Stimulated activated CD4-positive, alpha-beta T cell treated with anti-CD3 and anti-CD28 coated beads, TNF-alpha, amount 100 ng/mL, for 4 hours (primary cell): ENCODE measurements at places on chromosomes 6 and 20.

DNA sequence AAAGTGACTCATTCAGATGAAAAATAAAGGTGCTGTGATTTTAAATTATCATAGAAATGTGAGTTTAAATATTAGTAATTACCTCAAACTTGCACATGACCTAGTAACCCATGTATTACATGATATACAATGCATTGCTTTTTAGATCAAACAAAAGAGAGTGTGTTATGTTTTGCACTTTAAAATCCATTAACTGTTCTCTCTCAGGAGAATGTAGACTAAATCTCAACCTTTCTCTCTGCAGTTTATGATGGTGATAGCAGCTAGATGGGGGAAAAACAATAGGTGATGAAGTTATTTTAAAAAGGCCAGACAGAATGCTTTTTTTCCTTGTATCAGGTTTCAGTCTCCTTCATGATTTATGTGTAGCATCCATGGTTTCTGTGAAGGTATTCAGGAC, 404.4 kb upstream of the RNF217 start:
- DNase-seq, result no peak

DNA sequence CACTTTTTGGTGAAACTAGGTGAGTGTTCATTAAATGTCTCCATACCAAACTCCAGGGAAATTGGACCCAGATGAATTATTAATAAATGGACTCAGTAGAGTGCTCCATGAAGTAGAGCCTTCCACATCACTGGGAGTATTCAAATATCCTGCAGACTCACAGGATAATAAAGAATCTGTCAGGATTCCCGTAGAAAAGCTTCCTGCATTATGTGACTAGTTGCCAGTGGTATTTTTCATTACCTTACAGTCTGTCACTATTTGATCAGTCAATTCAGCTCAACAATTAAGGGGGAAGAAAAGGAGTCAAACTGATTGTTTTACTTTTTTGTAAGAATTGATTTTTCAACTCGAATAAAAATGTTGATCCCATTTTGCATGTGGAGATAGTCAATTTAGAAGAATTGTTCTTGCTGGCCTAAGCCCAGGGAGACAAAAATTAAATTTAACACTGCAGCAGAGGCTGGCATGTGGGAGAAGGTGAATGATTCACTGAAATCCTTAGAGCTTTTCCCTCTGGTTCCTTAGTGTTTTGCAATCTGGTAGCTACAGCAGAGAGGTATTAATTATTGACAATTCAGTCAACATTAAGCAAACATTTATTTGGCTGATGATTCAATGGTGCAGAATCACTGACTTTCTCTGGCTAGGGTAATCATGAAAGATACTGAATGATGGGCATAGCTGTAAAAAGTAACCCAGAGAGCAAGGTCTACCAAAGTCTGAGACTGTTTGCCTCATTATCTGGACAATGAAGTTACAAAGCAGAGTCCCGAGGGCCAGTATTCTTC, 442.4 kb downstream of the CD83 start:
- DNase-seq, result no peak

- no peak for DNase-seq
These were observed 10.5 kb downstream of the BCL2L1 start for GRCh38 chr20:31712112-31712553.

DNA sequence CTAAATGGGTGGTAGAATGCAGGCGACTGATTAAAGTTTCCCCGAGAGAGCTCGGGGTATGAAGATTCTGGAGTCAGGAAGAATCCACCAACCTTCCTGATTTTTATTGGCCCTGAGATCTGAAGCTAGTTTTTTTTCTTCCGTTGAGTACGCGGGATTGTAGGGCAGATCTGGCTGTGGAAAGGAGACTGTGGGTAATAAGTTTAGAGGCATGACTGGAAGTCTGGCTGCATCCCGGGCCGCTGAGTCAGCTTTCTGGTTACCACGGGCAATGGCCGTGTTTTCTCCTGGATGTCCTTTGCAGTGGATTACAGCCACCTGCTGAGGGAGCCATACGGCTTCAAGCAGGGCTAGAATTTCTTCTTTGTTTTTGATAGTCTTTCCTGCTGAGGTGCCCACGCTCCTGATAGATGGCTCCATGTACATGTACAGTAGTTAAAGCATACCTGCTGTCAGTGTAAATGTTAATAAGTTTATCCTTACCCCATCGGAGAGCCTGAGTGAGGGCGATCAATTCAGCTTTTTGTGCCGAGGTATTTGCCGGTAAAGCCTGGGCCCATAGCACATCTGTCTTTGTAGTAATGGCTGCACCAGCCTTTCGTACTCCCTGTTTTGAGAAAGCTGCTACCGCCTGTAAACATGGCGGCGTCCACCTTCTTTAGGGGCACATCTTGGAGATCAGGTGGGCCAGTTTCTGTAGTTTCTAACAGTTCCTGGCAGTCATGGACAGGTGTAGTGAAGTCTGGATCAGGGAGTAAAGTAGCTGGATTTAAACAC, 154.0 kb downstream of the TRIM27 start:
- no peak for DNase-seq

- DNase-seq, result no peak
These were observed 657 bp downstream of the EMILIN3 start for GRCh38 chr20:41365777-41366545.

- DNase-seq, result no peak
These were observed 11.9 kb downstream of the CD40 start for GRCh38 chr20:46129955-46130481.

GRCh38 chr6:41636833-41637193, 1.5 kb upstream of the MDFI start:
- no peak for DNase-seq

DNA sequence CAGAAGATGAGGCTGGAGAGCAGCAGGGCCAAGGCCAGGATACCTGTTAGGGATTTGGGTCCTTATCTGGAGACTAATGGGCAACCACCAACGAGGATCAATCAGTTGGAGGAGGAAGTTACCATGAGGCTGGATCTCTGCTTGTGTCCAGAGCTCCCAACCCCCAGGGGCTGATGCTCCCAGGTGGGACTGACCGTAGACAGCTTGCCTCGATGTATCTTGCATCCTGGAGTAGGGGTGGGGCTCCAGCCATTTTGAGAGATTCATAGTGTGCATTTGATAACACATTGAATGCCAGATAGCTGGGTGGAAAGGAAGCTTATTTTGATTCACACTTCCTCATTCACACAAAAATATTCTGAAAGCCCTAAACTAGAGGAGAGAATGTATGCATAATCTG, 4.6 kb upstream of the RFPL4B start:
- no peak for DNase-seq

GRCh38 chr20:23059001-23059400, 9.5 kb upstream of the THBD start:
- no peak for DNase-seq

DNA sequence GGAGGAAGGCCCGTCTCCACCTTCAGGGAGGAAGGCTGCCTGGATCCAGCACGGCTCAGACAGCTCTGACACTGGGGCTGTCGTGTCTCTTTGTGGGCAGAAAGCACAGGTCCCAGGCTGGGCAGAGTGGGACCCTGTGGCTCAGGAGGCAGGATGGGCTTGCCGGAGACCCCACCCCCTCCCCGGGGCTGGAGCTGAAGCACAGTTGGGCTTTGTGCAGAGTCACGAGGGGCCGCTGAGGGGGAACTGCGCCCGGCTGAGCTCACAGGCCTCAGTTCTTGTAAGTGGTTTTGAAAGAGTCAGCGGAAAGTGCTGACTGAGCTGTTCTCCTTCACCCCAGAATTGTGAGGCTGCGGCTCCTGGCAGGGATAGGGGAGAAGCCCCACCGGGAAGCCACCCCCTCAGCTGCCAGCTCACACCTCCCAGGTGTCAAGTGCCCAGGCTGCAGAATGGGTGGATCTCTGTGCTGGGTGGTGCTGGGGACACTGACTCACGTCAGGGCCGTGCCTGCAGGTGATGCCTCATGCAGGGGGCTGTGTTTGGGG, 145.5 kb upstream of the RNF24 start:
- DNase-seq, result peak; percentile 19

DNA sequence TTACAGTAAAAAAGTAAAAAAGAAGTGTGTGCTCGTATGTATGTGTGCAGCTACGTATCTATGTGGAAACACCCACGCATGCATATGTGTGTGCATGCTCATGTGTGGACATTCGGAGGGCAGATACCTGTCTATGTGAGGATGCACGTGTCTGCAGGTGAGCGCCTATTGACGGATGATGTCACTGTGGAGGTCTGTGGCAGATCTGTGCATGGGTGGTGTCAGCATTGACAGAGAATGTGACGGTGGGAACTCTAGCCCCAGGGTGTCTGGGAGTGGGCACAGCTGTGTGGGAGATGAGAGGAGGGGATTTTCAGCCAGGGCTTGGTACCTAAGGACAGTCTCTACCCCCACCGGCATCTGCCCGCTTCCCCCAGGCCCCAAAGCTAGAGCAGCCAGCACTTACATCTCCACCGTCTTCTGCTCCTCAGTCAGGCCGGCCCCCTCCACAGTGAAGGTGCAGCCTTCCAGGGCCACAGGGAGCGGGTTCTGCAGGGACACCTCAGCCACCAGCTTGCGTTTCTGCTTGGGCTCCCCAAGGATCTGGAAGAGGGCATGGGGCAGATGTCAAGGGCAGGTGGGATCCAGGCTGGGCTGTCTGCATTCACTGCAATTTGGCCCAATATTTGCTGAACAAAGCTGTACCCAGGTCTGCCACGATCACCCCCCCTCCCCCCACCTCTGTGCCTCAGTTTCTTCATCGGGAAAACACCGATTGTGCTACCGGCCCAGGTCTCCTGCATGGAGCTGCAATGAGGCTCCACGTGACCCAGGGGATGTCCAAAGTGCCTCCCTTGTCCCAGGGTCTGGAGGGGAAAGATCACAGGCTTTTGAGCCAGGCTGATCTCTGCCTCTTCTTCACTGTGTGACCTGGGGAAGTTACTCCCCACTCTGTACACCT, 34.1 kb downstream of the TGM2 start:
- no peak for DNase-seq

DNA sequence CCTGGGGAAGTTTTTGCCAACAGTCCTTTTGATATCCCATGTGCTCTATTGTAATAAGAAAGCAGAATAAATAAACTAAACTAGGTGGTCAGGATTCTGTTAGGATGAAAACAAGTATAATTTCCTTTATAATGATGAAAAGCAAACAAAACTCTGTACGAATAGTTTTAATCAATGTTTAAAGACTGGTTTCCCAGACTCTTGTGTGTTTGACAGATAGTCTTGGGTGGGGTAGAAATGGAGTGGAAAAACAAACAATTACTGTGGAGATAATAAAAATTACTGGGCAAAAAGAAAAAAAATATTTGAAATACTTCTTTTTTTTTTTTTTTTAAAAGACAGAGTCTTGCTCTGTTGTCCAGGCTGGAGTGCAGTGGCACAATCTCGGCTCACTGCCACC, 152.1 kb upstream of the FLRT3 start:
- no peak for DNase-seq

GRCh38 chr20:7492257-7492656, 448.0 kb downstream of the HAO1 start:
- no peak for DNase-seq

GRCh38 chr6:45746046-45746445, 269.6 kb downstream of the CLIC5 start:
- DNase-seq, result no peak

GRCh38 chr6:133954657-133955576, 1.9 kb downstream of the TBPL1 start:
- no peak for DNase-seq

DNA sequence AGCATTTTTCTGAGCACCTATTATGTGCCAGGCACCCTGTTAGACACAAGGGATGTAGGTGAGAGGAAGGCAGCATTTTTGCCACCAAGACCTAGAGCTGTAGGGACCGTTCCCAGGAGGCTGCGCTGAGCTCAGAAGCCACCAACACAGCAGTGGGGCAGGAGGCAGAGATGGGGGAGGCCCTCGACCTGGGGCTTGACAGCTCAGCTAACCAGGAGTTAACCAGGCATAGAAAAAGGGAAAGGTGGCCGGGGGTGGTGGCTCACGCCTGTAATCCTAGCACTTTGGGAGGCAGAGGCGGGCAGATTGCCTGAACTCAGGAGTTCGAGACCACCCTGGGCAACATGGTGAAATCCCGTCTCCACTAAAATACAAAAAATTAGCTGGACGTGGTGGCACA, 29.5 kb downstream of the KIF25 start:
- DNase-seq, result no peak

DNA sequence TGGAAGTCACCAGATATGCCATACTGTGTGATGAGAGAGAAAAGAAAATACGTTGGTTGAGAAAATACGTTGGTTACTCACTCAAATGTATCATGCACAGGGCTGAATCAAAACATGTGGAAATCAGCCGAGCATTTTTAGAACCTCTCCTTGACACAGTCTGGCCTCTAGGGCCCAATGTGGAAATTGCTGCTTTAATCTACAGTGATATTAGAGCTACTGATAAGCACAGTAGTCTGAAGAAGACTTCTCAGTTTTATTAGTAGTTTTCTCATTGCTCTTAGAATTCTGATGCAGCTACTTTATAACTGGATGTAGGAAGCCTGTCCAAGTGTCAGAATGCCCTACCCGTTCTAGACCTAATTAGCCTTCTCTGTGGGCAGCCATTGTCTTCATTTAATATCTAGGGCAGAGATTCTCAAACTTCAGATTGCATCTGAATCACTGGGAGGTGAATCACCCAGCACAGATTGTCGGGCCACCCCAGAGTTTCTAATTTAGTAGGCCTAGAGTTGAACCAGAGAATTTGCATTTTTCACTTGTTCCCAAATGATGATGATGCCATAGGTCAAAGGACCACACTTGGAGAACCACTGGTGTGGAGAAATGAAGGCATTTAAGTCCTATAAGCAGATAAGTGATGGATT, 229.1 kb downstream of the PLCB1 start:
- no peak for DNase-seq
